ENCODE measurements at places on chromosomes 11 and 22.

- DNase-seq: no peak
Measured at GRCh38 chr11:6576471-6577373, 26.7 kb downstream of the RRP8 start.

DNA sequence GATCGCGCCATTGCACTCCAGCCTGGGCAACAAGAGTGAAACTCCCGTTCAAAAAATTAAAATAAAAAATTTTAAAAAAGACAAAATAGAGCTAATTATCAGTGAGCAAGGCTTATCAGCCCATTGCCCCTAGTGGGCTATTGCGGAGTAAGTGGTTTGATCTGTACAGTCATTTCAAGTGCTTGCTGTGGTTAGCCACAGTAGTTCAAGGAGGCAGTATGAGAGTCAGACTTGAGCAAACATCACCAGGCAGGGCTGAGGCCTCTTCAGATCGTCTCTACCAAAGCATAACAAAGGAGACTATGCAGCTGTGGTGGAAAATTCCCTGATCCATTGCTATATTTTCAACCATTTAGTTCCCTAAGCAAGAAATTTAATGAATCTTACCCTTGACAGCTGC, 4.3 kb upstream of the SBF2 start:
- peak; percentile 25 for DNase-seq

GRCh38 chr11:114061048-114061680, 1.7 kb downstream of the ZBTB16 start:
- DNase-seq: no peak

GRCh38 chr11:117961896-117962295, 24.3 kb upstream of the IL10RA start:
- DNase-seq: no peak

DNA sequence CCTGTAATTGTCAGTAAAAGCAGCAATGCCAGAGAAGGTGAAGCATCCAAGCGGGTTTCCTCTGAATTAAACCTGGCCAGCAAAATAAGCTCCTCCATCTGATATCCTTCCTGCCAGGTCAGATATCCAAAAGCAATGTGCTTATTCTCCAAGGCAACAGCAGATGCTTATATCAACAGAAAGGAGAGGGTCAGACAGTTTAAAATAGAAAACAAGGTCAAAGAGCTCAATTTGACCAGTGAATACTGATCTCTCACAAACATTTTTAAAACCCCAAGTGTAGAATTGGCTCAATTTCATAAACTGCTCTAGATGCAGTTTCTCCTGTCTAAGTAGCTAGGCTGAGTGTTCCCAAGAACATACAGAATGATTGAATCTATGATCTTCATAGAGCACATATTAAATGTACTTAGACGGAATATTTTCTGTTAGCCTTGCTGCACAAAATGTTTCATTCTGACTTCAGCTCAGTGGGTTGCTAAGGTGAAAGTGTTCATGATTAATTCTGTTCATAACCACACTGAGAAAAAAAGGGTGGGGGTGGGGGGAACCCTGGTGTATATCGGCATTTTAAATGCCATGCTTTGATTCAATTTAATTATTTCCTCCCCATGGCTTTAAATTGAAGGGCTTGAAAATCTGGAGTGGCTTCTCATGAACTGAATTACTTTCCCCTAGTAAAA, 174.2 kb upstream of the ARHGAP20 start:
- no peak for DNase-seq

DNA sequence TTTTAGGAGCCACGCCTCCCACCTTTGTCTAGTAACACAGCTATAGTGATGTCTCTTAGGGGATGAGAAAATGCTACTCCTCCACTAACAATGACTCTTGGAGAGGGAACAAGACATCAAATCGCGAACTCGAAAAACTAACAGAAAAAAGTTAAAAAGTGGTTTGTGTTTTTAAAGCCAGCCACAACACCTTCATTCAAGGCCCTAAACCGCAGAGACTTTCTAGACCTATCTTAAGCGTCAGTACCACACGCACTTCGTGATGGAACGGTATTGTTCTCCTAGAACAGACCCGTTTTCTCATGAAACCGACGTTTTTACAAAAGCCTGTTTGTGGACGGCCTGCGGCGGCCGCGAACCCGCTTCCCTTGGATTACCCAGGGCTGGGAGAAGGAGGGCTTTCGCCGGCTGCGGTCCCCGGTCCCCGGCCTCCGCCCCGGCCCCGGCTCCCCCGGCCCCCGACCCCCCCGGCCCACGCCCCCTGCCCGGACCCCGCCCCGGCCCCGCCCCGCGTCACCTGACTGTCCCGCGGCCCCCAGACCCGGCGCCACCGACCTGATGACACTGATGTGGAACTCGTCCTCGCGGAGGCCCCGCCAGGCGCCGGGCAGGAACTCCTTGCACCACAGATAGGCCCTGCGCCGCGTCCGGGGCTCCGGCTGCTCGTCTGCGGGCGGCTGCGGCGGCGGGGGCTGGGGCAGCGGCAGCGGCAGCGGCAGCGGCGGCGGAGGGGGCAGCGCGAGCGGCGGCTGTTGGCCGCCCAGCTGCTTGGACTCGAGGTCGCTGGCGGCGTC, 718 bp downstream of the CHKA start:
- DNase-seq: no peak

- DNase-seq: peak; percentile 74
Measured at GRCh38 chr22:30662040-30662439, 5.6 kb downstream of the DUSP18 start.

DNA sequence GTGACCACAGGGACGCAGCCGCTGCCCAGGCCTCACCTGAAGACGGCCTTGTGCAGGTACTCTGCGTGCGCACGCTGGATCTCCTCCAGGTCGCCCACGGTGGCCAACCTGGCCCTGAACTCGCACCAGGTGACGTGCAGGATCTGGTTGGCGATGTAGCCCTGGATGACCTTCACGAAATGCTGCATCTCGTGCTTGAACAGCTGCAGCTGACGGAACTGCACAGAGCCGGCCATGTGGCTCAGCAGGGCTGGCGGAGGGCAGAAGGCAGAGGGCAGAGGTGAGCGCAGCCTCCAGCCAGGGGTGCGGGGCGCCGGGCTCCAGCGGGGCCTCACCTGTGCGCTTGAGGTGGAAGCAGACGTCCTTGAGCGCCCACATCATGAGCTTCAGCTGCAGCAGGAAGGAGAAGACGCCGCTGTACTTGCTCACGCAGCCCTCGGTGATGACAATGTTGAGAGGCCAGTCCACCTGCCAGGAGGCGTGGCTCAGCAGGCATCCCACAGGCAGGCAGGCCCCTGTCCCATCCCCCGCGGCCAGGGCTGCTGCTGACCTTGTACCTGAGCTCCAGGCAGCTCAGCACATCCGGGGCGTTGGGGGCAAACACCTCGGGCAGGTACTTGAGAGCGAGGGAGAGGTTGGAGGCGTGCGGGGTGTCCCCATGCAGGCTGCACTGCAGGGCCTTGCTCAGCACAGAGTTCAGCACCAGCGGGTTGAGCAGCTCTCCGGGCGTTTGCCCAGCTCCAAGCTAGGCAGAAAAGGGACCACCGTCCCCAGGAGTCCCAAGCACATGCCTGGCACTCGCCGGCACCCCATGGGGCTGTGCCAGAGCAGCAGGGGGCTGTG, 17.6 kb downstream of the SELENOO start:
- no peak for DNase-seq

DNA sequence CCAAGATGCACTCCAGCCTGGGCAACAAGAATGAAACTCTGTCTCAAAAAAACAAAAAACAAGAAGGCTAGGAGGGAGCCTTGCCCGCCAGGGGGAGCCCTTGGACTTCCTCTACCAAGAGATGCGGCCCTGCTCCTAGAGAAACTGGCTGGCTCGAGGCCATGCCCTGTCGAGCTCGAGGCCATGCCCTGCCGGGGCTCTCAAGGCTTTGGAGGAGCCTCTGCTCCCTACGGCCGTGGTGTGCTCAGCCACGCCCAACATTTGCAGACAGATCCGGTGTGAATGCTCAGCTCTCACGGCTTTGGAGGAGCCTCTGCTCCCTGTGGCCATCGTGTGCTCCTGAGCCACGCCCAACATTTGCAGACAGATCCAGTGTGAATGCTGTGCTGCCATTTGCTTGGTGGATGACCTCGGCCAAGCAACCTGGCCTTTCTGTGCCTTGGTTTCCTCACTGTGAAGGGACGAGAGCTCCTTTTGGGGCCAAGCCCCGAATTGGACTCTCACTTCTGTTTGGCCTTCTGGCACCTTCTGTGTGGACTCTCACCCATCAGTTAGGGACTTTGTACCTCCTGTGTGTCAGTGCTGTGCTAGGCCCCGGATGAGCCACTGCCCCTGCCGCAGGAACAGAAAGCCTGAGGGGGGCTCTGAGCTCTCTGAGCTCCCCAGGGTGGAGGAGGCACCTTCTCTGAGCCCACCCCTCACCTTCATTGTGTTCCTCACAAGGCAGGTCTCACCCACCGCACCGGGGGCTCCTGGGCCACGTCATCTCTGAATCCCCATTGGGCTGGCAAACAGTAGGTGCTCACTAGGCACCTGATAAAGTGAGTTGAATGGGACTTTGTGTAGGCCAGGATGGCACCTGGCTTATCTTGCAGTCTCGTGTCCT, 14.1 kb downstream of the C11orf24 start:
- DNase-seq: peak; percentile 84

DNA sequence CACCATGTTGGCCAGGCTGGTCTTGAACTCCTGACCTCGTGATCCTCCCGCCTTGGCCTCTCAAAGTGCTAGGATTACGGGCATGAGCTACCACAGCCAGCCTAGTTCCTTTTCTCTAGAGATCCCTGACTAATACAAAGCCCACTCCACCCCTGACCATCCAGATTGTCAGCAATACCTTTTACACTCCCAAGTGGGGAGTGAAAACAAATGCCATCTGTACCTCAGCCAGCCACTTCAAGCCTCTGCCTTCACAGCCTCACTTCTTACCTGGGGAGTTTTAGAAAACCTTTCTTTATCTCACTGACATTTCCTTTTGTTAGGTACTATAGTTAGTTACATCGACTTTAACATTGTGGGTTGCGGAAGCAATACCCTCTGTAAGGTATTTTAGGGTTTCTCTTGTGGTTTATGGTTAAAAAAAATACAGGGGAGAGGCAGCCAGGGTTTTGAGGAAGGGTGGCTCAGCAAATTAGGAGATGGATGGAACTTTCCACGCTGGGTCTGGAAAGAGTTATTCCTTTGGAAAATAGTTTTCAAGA, 8.9 kb downstream of the TOM1 start:
- DNase-seq: no peak

GRCh38 chr11:118415062-118415738, 13.8 kb downstream of the ATP5MG start:
- no peak for DNase-seq

DNA sequence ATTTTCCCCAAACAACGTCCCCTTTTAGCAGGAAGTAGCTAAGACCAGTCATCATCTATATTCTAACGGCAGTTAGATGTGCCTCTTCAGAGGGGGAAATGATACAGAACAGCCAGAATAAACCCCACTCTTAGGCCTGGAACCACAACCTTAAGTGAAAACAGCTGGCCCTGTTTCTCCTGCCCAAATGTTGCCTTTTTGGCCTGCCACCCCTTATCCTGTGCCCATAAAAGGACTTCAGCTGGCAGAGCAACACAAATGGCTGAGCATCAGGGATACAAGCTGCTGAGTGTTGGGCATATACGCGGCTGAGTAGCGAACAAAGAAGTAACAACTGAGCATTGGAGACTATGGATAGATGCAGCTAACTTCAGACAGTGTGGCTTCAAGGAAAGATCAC, 1491.4 kb downstream of the LRRC4C start:
- no peak for DNase-seq

GRCh38 chr11:60880643-60881282, 13.4 kb downstream of the ZP1 start:
- peak; percentile 83 for DNase-seq

DNA sequence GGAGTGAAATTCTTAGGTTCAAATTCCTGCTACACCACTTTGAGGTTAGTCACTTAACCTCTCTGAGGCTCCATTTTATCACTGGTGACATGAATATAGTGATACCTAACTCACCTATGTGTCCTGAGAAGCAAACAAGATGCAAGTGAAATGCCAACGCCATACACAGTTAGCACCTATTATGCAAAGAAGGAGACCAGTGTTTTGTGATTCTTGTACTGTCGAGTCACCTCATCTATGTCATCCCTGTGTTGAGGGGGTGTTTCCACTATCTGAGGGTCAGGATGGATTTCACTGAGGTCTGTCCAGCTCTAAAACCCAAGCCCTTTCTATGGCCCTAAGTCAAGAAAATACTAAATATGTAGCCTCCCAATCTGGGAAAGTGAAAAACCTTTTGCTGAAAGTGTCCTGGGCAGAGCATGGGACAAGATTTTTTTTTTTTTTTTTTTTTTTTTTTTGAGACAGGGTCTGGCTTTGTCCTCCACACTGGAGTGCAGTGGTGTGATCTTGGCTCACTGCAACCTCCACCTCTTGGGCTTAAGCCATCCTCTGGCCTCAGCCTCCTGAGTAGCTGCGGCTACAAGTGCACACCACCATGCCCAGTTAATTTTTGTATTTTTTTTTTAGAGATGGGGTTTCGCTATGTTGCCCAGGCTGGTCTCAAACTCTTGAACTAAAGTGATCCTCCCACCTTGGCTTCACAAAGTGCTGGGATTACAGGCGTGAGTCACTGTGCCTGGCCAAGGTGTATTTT, 5.0 kb upstream of the MCM5 start:
- no peak for DNase-seq

DNA sequence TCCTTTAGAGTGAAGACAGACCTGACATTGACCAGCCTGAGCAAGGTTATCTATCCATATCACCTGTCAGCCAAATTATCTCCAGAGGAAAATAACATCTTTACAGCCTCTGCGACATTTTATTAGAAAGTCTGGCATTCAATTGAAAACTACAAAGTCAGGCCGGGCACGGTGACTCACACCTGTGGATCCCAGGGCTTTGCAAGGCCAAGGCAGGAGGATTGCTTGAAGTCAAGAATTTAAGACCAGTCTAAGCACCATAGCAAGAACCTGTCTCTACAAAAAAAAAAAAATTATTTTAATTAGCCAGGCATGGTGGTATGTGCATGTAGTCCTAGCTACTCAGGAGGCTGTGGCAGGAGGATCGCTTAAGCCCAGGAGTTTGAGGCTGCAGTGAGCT, 141.6 kb downstream of the RCN1 start:
- DNase-seq: no peak

- DNase-seq: no peak
Measured at GRCh38 chr22:17114173-17114897, 6.8 kb downstream of the TMEM121B start.

- DNase-seq: no peak
Measured at GRCh38 chr22:49726701-49727101, 101.0 kb downstream of the BRD1 start.

DNA sequence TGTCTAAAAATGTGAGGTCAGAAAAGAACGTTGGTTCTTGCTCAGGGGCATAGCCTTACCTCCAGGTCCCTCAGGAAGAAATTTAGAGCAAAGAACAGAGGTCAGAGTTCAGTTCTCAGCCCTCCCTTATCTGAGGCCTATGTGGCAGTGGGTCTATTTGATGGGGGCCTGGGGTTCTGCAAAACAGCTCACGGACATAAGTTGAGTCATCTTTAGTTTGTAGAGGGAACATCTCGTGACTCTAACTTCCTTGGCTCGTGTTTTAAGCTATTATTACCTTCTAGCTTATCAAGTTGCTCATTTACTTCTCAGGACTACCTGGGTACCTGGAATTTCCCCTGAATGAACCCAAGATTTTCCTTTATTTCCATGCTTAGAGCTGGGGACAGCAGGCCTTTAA, 91.3 kb upstream of the AMOTL1 start:
- DNase-seq: no peak
